ENCODE measurements at places on chromosomes 7 and 10.

- DNase-seq = no peak
Observed at GRCh38 chr7:157962458-157963306, 624.9 kb downstream of the PTPRN2 start.

DNA sequence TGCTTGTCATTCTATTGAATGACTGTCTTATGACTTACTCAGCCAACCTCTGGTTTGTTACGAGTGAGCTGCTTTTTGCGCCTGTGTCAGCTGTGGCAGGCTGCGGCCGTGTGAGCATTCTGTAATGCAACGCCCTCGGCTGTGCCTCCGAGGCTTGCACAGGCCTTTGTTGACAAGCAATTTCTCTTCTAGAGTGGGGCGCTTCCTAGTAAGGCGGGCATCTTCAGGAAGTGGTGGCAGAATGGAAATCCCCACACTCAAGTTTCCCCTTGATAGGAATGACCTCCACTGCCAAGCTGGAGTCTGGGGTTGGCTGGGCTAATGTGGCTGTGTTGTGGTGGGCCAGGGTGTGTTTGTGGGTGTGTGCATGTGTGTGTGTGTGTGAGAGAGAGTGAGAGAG lies 20.2 kb upstream of the TMEM178B start:
- DNase-seq = no peak

DNA sequence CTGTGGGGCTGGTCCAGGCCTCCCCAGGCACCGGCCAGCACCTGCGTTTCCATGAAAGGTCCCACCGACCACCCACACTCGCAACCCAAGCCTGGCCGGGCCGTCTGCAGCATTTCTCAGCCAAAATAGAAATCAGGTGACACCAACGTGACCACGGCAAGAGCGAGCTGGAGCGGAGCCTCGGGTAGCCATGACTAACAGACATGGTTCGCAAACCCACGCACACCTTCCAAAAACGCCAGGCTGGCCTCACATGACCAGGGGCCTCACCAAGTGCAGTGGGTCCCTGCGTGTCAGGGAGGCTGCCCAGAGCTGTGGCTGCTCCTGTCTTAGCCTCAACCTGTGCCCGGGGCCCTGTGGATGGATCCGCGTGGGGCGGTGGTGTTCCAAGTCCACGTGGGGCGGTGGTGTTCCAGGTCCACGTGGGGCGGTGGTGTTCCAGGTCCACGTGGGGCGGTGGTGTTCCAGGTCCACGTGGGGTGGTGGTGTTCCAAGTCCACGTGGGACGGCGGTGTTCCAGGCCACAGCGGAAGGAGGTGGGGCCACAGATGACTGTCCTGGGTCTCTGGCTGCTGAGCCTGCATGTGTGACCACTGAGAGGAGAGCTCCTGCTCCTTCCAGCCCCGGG lies 64.4 kb upstream of the ADGRA1 start:
- DNase-seq = no peak

DNA sequence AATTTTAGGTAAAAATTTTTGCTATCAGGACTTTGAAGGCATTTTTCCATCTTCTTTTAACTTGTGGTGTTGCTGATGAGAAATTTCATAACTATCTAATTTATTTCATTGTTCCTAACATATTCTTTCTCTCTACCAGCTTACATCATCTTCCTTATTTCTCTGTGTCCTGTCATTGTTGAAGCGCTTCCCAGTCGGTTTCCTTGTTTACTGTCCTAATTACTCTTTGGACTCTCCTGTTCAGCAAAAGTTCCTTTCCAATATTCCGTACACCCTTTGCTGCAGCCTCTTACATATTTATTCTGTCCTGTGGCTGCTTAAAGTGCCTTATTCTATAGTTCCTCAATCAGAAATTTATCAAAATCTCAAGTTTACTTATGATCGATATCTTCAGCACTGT lies 609.0 kb upstream of the FZD8 start:
- no peak for DNase-seq

DNA sequence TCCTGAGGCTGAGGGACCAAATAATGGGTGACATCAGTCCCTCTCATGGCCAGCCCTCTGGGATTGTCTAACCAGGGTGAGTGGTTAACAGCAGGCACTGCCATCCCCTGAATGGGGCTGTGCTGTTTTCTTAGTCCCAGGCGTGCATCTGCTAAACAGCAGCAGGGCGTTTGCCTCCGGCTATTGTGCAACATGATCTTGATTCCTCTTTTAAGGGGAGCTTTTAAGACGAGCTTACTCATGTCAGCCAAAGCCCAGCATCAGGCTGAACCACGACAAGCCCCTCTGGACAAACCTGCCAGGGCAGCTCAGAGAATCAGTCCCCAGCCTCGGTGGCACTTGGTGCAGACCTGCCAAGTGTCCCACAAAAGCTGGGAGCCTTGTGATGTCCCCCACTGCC lies 16.2 kb upstream of the IGFBP3 start:
- no peak for DNase-seq

GRCh38 chr10:87880336-87880735 lies 16.9 kb downstream of the PTEN start:
- no peak for DNase-seq

- DNase-seq = no peak
Observed at GRCh38 chr10:104434601-104435000, 81.0 kb downstream of the CFAP58 start.

GRCh38 chr7:35365523-35365922 lies 111.6 kb upstream of the TBX20 start:
- no peak for DNase-seq
